ENCODE measurements at places on chromosomes 3 and 15. TPM values are rescaled to one million over a fixed set of nuclear protein-coding genes. Genes with fewer than 3 reads are reported as not detected.

The FAM107A gene
- 21.9 TPM for total RNA-seq

The WDR72 gene
- total RNA-seq: 0.14 TPM

The ZIC4 gene
- not detected for total RNA-seq

The SLC4A7 gene
- total RNA-seq: 34.4 TPM

The DNAH12 gene
- total RNA-seq: not detected

The FBXO40 gene
- not detected for total RNA-seq

The SLC51B gene
- total RNA-seq: 148 TPM
